ENCODE measurements at places on chromosomes 1 and 21. TPM values are rescaled to one million over a fixed set of nuclear protein-coding genes. Genes with fewer than 3 reads are reported as not detected.
A peak's percentile ranks its signal among the peaks of the same experiment; 100 is the strongest.

GRCh38 chr1:175482071-175482451, 261.3 kb downstream of the TNR start:
- no peak overlapping the region for H3K4me3 ChIP-seq
- no peaks in the 10 kb centered on the region for H3K36me3 ChIP-seq
- peaks cover 20% of the 10 kb centered on the region for H3K27me3 ChIP-seq
- ATAC-seq, result no peak
- no peak overlapping the region for H3K27ac ChIP-seq
- no peaks in the 10 kb centered on the region for H3K4me1 ChIP-seq

ITPKB gene
- total RNA-seq, result 184 TPM

- H3K36me3 ChIP-seq, result no peaks in the 10 kb centered on the region
- no peaks in the 10 kb centered on the region for H3K27me3 ChIP-seq
- ATAC-seq, result no peak
- H3K4me3 ChIP-seq, result no peak overlapping the region
- no peaks in the 10 kb centered on the region for H3K4me1 ChIP-seq
- H3K27ac ChIP-seq, result no peak overlapping the region
Measured at GRCh38 chr1:166140251-166140650, 26.6 kb downstream of the FAM78B start.

DNA sequence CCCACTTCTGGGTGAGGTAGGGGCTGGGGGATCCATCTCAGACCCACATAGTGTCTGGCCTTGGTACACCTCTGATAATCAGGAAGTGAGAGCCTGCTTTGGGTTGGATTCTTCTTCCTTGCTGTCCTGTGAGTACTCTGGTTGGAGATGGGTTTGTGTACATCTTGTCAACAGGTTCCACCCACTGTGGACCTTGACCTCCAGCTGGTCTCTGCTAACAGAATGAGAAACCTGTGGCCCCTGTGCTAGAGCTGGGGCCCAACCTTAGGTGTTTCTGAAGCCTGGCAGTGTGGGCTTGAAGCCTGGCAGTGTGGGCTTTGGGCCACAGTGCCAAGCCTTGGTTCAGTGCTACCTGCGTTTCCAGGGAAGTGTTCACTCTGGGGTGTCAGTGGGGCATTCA, 2.6 kb downstream of the ZBTB48 start:
- no peaks in the 10 kb centered on the region for H3K36me3 ChIP-seq
- H3K27ac ChIP-seq, result no peak overlapping the region
- ATAC-seq, result no peak
- peaks cover 59% of the 10 kb centered on the region for H3K4me1 ChIP-seq

DNA sequence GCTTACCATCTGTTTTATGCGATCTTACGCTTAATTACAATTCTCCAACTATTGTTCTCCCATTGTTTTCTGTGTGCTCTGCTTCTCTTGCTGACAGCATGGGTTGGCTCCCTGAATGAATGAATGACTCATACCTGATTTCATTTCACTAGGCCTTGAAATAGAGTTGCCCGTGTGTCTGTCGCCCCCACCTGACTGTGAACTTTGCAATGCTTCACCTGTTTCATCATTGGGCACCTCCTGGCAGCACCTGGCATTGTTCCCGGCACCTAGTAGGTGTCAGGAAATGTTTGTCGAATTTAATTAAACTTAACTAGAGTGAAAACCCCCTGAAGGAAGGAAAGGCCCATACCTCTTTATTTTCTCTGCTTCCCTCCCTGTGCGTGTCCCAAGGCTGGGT, 120.5 kb upstream of the KLHDC7A start:
- ATAC-seq, result no peak
- no peaks in the 10 kb centered on the region for H3K4me1 ChIP-seq
- peaks cover 91% of the 10 kb centered on the region for H3K27me3 ChIP-seq
- H3K27ac ChIP-seq, result no peak overlapping the region
- H3K4me3 ChIP-seq, result no peak overlapping the region

- ATAC-seq, result no peak
- no peaks in the 10 kb centered on the region for H3K36me3 ChIP-seq
- H3K4me1 ChIP-seq, result peaks cover 13% of the 10 kb centered on the region
- H3K4me3 ChIP-seq, result no peak overlapping the region
- H3K27me3 ChIP-seq, result no peaks in the 10 kb centered on the region
Measured at GRCh38 chr1:203065986-203066385, 19.8 kb downstream of the MYOG start.

LRRC8C gene
- total RNA-seq, result 6.9 TPM

GRCh38 chr1:30853350-30853749, 55.2 kb downstream of the SDC3 start:
- H3K27me3 ChIP-seq, result no peaks in the 10 kb centered on the region
- H3K4me3 ChIP-seq, result no peak overlapping the region
- no peaks in the 10 kb centered on the region for H3K4me1 ChIP-seq
- no peak for ATAC-seq
- H3K36me3 ChIP-seq, result no peaks in the 10 kb centered on the region
- H3K27ac ChIP-seq, result no peak overlapping the region

DNA sequence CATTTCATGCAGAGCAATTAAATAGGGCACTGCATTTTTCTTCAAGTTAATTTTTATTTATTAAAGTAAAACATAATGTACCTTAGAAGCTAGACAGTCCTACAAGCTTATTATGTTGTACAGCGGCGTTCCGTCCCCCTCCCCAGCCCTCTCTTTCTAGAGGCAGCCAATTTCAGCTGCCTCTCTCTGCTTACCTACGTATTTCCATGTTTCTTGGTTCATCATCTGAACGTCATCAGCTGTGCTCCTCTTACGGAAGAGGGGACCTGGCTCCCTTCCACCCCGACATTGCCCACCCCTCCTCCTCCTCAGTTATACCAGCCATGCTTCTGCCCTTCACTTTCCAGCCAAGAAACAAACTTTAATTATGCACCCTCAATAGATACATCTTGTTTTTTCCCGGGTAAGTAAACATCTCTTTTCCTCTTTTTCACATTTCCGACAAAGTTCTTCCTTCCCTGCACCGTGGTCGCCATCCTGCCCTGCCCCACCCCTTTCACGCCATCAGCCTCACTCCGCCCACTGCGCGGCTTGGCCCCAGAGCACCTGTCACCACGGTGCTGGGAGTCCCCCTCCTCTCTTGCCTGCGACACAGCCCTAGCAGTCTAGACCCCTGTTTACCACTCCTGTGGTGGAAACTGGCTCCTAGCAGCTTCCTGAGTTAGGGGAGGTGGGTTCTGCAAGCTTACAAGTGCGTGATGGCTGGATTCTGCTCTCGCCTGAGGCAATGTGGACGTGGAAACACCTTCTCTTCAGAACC, 57.9 kb downstream of the SLC37A1 start:
- H3K4me3 ChIP-seq, result no peak overlapping the region
- H3K27ac ChIP-seq, result no peak overlapping the region
- H3K4me1 ChIP-seq, result no peaks in the 10 kb centered on the region
- H3K27me3 ChIP-seq, result no peaks in the 10 kb centered on the region
- H3K36me3 ChIP-seq, result no peaks in the 10 kb centered on the region
- ATAC-seq, result no peak

- H3K27me3 ChIP-seq, result no peaks in the 10 kb centered on the region
- no peaks in the 10 kb centered on the region for H3K4me1 ChIP-seq
- H3K4me3 ChIP-seq, result no peak overlapping the region
- H3K27ac ChIP-seq, result no peak overlapping the region
Measured at GRCh38 chr21:45012662-45013259, 61.6 kb upstream of the ADARB1 start.

DNA sequence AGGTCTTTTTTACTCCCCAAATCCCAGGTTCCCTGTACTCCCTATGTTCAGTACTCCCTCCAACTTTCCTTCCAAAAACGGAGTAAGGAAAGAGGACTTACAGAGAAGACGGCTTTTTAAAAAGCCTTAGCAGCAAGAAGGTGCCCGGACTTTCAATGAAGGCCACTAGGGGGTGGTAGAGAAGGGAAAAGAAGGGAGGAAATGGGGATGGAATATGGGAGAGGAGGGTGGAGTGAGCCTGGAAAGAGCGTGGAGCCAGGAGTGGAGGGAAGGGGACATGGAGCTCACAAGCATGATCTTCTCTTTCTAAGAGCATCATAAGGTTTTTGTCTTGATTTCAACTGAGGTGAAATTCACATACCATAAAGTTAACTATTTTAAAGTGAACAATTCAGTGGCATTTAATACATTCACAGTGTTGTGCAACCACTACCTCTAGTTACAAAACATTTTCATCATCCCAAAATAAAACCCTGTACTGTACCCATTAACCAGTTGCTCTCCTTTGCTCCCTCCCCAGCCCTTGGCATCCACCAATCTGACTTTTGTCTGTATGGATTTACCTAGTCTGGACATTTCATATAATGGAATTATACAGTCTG, 129.9 kb downstream of the ZNF281 start:
- no peaks in the 10 kb centered on the region for H3K4me1 ChIP-seq
- no peak for ATAC-seq
- no peak overlapping the region for H3K4me3 ChIP-seq
- H3K36me3 ChIP-seq, result no peaks in the 10 kb centered on the region
- no peaks in the 10 kb centered on the region for H3K27me3 ChIP-seq
- H3K27ac ChIP-seq, result no peak overlapping the region

NR1I3 gene
- total RNA-seq, result not detected

GRCh38 chr1:231206856-231207255, 34.2 kb upstream of the GNPAT start:
- H3K36me3 ChIP-seq, result no peaks in the 10 kb centered on the region
- H3K27ac ChIP-seq, result no peak overlapping the region
- peaks cover 16% of the 10 kb centered on the region for H3K27me3 ChIP-seq

DNA sequence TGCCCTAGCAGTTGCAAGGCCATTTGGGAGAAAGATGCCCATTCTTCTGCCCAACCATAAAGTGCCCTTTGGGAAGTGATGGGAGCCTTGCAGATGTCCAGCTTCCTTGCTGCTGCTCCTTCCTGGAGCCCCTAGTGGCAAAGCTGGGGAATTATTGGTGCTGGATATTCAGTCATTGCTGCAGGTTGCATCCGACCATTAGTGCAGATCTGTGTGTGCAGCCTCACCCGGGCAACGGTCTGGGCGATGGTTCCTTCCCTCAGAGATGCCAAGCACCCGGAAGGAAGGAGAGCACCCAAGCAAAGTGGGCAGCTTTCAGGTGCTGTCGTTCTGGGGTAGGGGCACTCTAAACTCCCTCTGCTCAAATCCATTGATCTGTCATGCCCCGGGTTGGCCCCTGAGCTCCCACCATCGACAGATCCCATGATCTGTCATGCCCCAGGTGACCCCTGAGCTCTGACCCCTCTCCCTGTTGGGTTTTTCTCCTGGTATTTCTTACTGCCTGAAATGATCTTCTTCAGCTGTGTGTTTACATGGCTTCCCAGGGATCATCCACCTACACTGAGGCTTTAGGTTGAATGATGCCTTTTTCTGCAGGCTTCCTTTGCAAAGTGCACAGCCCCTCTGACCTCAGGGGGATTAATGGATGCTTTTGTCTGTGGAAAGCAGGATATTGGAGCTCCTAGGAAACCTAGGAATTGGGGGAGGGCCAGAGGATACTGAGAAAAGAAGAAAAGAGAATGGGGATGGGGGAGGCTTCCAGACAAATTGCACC, 467.5 kb downstream of the PTPRU start:
- no peak overlapping the region for H3K27ac ChIP-seq
- H3K4me3 ChIP-seq, result no peak overlapping the region
- H3K4me1 ChIP-seq, result peaks cover 4% of the 10 kb centered on the region
- H3K27me3 ChIP-seq, result peaks cover 89% of the 10 kb centered on the region

DNA sequence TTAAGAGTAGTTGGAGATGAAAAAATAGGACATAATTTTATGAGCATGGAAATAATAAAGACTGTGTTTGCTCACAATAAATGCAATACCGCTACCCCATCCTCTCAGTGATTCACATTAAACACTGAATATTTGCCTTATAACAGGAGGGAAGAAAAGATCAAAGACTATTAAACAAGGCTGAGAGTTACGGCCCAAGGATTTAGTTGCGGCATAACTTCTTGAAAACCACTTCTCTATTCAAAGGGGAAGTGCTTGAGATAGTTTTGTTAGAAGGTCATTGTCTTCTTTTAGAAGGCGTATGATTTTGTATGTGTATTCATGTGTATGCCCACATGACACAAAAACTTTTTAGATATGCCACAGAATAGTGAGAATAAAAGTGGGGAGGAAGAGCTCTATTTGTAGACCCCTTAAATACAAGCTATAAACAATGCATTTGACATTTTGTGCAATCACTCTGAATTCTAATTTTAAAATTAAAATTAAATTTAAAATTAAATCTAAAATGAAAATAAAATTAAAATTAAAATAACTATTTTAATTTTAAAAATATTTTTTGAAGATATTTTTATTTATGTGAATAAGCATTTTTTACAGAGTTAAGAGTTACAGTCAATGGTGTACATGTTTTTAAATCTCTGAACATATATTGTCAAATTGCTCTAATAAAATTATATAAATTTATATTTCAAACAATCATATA, 986.6 kb upstream of the ADAMTS5 start:
- H3K4me1 ChIP-seq, result no peaks in the 10 kb centered on the region
- no peak for ATAC-seq
- H3K27ac ChIP-seq, result no peak overlapping the region
- no peaks in the 10 kb centered on the region for H3K36me3 ChIP-seq
- no peaks in the 10 kb centered on the region for H3K27me3 ChIP-seq

DNA sequence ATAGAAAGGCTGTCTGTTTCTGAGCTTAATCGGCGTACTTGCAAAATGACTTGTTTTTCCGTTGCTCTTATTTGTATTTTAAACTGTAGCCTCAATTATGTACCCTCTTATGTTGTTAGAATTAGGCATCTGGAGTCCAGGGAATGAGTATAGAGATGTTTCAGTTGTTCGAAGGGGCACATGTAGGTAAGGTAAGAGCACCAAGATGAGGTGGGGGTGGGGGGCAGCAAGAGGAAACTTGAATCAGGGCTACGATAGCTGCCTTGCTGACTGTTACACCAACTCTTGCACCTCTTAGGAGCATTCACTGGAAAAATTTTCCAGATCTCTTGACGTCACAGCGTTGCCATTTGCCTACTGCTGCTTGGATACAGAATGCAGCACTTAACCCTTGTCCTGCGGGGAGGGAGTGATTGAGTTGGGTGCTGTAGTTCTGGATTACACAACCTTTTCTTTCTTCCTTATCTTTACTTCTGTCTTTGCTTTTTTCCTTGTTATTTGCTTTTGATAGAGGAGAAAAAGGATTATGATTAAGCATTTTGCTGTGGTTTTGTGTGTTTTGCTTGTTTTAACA, 3.2 kb downstream of the ATP1B1 start:
- H3K27ac ChIP-seq, result peak overlapping the region; percentile 96
- peak overlapping the region; percentile 98 for H3K4me3 ChIP-seq
- H3K4me1 ChIP-seq, result peaks cover 83% of the 10 kb centered on the region
- H3K36me3 ChIP-seq, result peaks cover 21% of the 10 kb centered on the region
- ATAC-seq, result peak; percentile 31
- H3K27me3 ChIP-seq, result no peaks in the 10 kb centered on the region

- peak; percentile 26 for ATAC-seq
- H3K27ac ChIP-seq, result peak overlapping the region; percentile 82
- peaks cover 56% of the 10 kb centered on the region for H3K4me1 ChIP-seq
- H3K4me3 ChIP-seq, result no peak overlapping the region
- H3K36me3 ChIP-seq, result no peaks in the 10 kb centered on the region
Measured at GRCh38 chr1:234963180-234963903, 165.3 kb downstream of the TOMM20 start.

DNA sequence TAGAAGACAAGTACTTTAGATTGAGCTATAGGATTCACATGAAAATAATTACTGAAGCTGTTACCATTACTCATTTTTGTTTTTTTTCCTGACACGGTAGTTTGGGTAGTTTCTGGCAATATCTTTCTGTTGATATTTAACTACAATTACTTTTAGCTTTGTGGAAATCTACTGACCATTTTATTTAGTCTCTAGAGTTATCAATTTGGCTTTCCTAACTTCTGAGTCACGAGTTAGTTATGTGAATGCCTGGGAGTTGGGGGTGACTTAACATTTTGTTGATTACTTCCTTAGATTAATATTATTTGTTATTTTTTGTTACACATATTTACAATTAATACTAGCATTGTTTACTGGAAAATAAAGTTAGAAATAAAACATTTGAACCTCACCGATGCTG, 160.6 kb downstream of the HMCN1 start:
- peak overlapping the region; percentile 4 for H3K27ac ChIP-seq
- H3K4me3 ChIP-seq, result no peak overlapping the region
- no peaks in the 10 kb centered on the region for H3K36me3 ChIP-seq
- H3K4me1 ChIP-seq, result peaks cover 5% of the 10 kb centered on the region

All from gastroesophageal sphincter (tissue), 4 donors.